Stimulated activated CD4-positive, alpha-beta T cell treated with anti-CD3 and anti-CD28 coated beads, Interleukin-15, amount 100 ng/mL, for 48 hours (primary cell): ENCODE measurements at places on chromosomes 11 and 22.

GRCh38 chr22:43996170-43996980 lies 27.7 kb upstream of the PARVB start:
- DNase-seq: peak; percentile 48

DNA sequence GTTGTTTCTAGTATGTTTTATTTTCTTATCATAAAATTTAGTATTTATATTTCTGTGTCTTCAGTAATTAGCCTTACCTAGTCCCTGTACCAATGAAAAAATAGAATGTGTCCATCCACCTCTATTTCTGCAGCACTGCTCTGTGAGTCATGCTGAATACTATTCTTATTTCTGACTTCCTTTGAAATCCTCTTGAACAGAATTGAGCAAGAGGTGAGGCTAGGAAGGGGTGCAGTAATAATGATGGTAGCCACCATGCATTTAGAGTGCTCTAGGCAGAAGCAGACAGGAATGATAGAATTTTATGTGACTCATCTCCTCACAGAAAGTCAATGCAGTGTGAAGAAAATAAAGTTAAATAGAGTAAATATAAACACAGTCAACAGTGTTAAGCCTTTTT lies 60.0 kb downstream of the OR10A6 start:
- DNase-seq: no peak

DNA sequence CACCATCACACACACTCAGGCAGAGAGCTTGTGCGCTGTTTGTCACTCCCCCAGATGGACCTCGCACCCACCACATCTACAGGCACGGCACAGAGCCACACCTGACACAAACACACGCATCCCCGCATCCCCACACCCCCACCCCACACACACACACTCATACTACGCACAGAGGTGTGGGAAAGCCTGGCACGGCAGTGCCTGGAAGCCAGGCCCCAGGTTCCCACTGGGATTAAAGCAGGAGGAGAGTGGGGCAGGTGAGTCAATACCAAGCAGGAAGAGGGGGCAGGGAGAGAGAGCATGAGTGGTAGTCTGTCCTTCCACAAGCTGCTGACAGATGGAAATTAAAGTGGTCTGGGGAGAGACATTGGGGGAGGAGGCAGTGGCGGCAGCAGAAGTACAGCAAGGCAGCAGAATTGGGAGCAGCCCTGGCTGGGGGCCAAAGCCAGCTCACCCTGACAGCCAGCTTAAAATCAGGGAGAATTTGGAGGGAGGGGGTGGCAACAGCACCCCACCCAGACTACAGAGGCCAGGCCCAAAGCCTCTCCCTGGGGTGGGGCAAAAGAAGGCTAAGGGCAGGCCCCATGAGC lies 20.7 kb downstream of the TNKS1BP1 start:
- DNase-seq: no peak

- DNase-seq: no peak
Observed at GRCh38 chr22:36979016-36979910, 40.0 kb downstream of the TST start.

DNA sequence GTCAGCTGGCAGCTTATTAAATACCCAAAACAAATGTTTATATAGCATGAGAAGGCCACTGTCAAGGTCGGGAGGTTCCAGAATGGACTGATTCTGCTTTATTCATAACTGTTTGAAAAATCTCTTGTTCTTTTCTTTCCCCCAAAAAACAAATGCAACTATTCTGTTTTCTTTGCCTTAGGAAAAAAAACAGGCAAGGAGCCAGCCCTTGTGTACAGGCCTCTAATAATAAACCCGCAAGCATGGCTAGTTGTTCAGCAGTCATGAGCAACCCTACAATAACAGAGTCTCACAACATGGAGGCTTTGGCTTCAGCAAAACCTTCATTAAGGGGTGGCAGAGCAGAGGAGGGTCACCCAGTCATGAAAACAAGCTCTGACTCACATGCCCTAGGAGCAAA lies 191.7 kb downstream of the KIRREL3 start:
- DNase-seq: no peak

GRCh38 chr22:29310065-29310862 lies 3.8 kb downstream of the GAS2L1 start:
- DNase-seq: no peak

DNA sequence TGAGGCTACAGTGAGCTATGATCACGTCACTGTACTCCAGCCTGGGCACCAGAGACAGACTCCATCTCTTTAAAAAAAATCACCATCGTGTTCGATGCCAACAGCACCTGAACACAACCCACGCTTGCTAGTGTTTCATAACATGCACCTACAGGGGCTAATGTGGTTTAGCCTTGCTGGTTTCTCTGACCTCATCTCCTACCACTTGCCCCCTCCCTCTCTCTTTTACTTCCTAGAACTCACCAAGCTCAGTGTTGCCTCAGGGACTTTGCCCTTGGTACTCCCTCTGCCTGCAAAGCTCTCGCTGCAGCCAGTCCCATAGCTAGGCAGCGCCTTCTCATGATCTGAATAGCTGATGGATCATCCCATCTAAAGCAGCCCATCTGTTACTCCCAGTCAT lies 99.8 kb downstream of the FBXO7 start:
- DNase-seq: no peak

GRCh38 chr22:19292458-19293230 lies 1.1 kb upstream of the CLTCL1 start:
- DNase-seq: no peak

DNA sequence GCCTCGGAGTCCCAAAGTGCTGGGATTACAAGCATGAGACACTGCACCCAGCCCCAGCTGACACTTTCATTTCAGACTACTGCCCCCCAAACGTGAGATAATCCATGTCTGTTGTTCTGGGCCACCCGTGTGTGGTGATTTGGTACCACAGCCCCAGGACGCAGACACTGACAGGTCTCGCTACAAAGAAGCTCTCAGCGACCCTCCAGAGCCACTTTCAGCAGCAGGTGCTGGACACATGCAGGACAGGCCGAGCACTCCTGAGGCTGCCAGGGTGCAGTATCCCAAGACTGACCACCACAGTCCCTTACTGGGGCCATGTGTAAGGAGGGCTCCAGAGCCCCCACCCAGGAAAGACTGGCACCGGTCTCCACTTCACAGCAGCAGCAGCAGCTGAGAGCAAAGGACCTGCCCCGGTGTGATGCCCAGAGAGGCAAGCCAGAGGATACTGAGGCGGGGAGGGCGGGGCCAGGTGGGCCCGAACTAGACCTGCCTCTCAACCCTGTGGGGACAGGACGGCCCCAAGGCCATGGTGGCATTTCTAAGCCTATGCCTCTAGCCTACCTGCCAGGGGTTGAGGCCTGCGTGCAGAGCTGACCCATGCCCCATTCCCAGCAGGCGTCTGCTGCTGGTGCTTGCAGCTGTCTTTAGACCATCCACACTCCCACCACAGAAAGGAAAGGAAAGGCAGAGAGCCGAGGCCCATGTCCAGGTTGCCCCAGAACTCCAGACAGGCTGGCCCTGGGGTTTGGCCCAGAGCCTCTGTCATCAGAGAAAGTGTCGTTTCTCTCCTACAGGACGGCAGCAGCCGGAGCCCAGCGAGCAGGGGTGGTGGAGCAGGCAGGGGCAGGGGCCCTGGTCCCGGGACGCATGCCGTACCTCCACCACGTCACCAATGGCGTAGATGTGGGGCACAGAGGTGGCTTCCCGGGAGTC lies 28.0 kb upstream of the GNB1L start:
- DNase-seq: no peak
